ENCODE measurements at places on chromosomes 1 and 21.

DNA sequence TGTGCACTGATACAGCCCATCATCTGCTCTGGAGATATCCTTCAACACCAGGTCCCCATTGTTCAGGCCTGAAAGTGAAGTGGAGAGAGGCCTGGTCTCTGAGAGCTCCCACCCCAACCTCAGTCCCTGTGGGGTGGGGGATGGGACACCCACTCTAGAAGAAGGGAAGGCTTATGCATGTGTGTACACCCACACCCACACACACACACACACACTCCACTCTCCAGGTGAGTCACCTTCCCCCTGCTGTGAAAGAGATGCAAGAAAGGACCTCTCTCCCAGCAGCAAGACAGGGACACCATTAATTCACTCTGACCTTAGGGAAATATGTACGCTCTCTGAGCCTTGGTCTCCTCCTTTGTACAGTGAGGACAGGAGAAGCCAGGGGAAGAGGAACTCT lies 5.9 kb downstream of the VSIG8 start:
- H3K4me3 ChIP-seq: peak overlapping the region; percentile 13
- peaks cover 1% of the 10 kb centered on the region for H3K27me3 ChIP-seq
- no peak overlapping the region for H3K27ac ChIP-seq

DNA sequence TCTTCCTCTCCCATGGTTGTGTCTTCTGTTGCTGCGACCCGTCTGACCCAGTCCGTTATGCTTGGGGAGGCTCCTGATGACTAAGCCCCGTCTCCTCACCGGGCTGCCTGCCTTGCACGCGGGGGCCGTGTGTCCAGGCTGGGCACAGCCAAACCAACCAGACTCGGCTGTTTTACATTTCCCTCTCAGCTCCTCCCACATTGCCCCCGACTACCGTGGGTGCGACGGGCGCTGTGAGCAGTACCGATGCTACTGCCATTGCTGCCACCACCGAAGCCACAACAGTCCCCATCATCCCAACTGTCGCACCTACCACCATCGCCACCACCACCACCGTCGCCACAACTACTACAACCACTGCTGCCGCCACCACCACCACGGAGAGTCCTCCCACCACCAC lies 46.0 kb upstream of the CNTN2 start:
- H3K4me1 ChIP-seq: peaks cover 6% of the 10 kb centered on the region
- no peaks in the 10 kb centered on the region for H3K36me3 ChIP-seq

DNA sequence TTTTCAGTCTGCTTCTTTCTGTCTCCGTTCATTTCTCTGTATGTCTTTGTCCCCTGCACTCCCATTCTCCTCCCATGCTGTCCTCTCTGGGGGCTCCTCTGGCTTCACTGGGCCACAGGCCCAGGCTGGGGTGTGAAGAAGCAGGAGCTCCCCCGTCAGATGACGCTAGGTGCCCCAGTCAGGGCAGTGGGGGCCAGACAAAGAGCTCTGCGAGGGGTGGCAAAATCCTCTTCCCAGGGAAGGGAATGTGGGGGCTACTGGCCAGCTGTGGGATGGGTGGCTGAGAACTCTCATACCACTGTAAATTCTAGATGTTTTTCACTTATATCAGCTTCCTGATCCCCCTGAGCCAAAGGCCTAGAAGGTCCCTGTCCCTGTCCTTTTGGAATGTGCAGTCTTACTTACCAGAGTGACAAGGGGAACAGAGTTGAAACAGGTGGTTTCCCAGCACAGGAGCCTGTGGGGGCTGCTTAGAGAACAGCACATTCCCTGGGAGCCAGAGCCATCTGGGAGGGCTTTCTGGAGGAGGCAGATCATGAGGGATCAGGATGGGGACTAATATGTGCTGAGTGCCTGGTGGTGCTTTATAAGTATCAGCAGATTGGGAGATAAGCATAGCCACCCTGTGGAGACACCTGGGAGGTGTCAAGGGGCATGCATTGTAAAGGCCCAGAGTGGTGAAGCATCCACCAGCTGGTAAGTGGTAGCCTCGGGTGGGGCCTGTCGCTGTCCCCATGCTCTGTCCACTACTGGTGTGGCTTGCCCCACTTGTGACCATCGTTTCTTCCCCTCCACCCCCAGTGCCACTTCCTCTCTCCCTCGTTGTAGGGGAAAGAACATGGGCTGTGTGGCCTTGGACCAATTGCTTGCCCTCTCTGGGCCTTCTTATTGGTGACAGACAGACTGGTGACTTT lies 10.1 kb upstream of the PADI1 start:
- no peaks in the 10 kb centered on the region for H3K4me1 ChIP-seq
- peaks cover 44% of the 10 kb centered on the region for H3K27me3 ChIP-seq
- H3K36me3 ChIP-seq: peaks cover 2% of the 10 kb centered on the region
- no peak overlapping the region for H3K27ac ChIP-seq

GRCh38 chr1:244337839-244338238 lies 113.9 kb downstream of the ADSS2 start:
- no peaks in the 10 kb centered on the region for H3K36me3 ChIP-seq
- H3K4me1 ChIP-seq: peaks cover 4% of the 10 kb centered on the region
- peaks cover 12% of the 10 kb centered on the region for H3K27me3 ChIP-seq
- DNase-seq: no peak
- H3K27ac ChIP-seq: no peak overlapping the region

GRCh38 chr1:193013005-193013404 lies 46.2 kb downstream of the UCHL5 start:
- DNase-seq: no peak
- no peak overlapping the region for H3K27ac ChIP-seq
- H3K4me3 ChIP-seq: no peak overlapping the region
- no peaks in the 10 kb centered on the region for H3K36me3 ChIP-seq
- H3K4me1 ChIP-seq: no peaks in the 10 kb centered on the region

All from effector memory CD8-positive, alpha-beta T cell (primary cell).